HFFc6 (cell line): ENCODE measurements at places on chromosomes 2 and 18.

- H3K27me3 ChIP-seq, result peaks cover 3% of the 10 kb centered on the region; the same call in 1 of the 2 replicates
- peaks cover 16% of the 10 kb centered on the region for H3K4me1 ChIP-seq
These were observed 61.3 kb downstream of the SP110 start for GRCh38 chr2:230158468-230158867.

DNA sequence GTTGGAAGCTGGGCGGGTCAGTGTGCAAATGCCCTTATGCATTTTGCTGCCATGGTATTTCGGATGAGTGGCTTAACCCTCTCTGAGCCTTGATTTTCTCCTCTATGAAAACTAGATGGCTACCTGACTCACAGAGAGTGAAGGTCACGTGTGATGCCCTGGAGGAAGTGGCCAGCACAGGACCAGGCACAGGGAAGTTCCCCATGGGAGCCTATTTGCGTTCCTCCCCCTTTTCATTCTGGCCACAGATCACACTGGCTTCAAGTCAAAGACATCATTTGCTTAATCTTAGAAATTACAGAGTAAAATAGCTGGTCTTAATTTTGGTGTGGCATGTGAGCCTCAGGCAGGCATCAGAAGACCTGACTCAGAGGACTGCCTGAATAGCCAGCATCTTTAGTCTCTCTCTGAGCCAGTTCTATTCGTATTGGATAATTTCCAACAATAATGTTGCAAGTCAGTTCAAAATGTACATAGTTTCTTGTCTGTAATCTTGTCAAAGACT, 57.6 kb upstream of the CD302 start:
- no peak for DNase-seq
- no peaks in the 10 kb centered on the region for H3K36me3 ChIP-seq
- H3K4me1 ChIP-seq, result no peaks in the 10 kb centered on the region

GRCh38 chr18:3748086-3748485, 298.1 kb downstream of the TGIF1 start:
- DNase-seq, result no peak
- H3K27ac ChIP-seq, result no peak overlapping the region
- peaks cover 4% of the 10 kb centered on the region; the same call in 1 of the 2 replicates for H3K36me3 ChIP-seq
- peaks cover 17% of the 10 kb centered on the region for H3K4me1 ChIP-seq
- H3K27me3 ChIP-seq, result peaks cover 2% of the 10 kb centered on the region; the same call in 1 of the 2 replicates

DNA sequence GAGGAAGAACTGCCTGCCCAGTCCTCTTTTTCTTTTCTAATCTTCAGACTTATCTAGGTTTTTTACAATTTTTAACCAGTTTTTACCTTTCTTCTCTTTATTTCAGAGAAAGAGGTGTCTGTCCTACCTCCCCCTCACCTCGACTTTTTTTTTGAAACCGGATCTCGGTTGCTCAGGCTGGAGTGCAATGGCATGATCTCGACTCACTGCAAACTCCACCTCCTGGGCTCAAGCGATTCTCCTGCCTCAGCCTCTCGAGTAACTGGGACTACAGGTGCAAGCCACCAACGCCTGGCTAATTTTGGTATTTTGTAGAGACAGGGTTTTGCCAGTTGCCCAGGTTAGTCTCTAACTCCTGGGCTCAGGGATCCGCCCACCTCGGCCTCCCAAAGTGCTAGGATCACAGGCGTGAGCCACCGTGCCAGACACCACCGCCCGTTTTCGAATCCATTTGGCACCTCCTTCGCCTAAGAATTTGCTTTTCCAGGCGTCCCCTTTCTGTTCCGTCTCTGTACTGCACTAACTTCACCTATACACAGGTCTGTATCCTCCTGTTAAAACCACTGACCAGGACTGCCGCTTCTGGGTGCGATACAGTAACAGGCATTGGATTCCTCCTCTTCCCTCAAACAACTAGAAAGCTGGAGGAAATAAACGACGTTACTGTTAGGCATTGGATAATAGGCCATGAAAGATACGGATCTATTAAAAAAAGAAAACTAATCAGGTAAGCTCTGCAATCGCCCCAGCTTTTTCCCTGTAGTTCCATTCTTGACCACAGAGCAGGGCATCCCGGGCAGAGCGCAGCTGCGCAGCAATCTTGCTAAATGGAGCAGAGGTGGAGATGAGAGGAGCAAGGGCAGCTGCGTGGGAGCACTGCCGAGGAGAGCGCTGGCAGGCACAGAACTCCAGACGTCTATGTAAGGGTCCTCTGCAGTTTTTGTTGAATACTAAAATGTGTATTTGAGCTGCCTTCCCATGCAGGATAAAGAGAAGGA, 69.9 kb downstream of the ZC3H6 start:
- no peak for DNase-seq
- H3K4me3 ChIP-seq, result no peak overlapping the region
- H3K4me1 ChIP-seq, result no peaks in the 10 kb centered on the region
- H3K27me3 ChIP-seq, result peaks cover 6% of the 10 kb centered on the region

DNA sequence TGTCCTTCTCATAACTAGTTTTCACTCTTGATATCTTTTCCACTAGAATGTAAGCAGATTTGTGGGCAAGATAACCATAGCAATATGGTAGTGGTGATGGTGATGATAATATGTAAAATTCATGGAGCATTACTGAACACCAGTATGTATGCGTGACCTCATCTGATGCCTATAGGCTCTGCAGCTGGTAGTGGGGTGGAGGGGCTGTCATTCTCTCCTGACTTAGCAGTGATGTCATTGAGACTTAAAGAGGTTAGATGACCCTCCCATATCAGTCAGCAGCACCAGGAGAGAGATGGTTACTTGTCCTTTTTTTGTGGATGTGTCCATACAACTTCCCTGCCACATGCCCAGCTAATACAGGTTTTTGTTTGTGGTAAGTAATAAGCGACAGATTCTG, 27.9 kb downstream of the PARD3B start:
- H3K27me3 ChIP-seq, result no peaks in the 10 kb centered on the region; the same call in 1 of the 2 replicates
- no peaks in the 10 kb centered on the region for H3K36me3 ChIP-seq
- no peak overlapping the region for H3K4me3 ChIP-seq
- H3K27ac ChIP-seq, result no peak overlapping the region

DNA sequence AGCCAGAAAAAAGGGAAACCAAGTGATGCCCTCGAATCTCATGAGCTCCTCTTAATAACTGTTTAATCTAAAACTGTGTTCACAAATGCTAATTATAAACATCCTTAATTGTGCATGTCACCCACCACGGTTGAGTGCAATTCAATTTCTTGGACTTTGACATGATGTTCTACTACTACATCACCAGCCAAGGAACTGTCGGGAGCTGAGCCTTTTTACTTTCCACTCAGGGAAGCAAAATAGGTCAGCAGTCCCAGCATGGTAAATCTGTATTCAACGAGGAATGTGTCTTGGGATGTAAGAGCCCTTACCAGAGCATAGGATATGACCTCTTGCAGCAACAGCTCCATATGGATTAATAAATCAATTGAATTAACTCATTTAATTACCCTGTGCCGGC, 20.8 kb upstream of the REG3G start:
- H3K27ac ChIP-seq, result no peak overlapping the region
- H3K27me3 ChIP-seq, result no peaks in the 10 kb centered on the region
- H3K4me1 ChIP-seq, result no peaks in the 10 kb centered on the region
- H3K4me3 ChIP-seq, result no peak overlapping the region

DNA sequence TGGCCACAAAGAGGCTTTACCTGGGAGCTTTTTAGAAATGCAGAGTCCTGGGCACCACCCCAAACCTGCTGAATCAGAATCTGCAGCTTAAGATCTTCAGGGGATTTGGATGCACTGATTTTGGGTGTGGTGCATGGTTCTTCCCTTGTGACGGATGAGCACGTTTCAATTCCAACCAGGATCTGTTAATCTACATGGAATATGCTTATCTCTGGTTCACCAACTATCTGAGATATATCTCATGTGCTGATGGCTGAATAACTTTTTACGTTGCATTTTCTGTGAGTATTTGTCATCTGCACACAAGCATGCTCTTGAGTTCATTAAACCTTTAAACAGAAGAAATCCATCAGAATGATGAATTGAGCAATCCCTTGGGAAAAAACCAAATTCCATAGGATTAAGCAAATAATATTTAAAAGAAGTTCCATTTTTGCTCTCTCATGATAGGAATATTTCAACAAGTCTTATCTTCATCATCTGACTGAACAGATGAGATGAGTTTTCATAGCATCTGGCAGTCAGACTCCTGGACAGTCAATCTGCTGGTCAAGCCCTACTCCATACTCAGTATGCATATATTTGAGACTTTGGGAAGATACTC, 120.6 kb downstream of the PLB1 start:
- H3K36me3 ChIP-seq, result no peaks in the 10 kb centered on the region
- peaks cover 20% of the 10 kb centered on the region for H3K4me1 ChIP-seq
- no peaks in the 10 kb centered on the region; the same call in 1 of the 2 replicates for H3K27me3 ChIP-seq
- H3K4me3 ChIP-seq, result no peak overlapping the region
- no peak for DNase-seq
- no peak overlapping the region for H3K27ac ChIP-seq
